NAMALWA (cell line): ENCODE measurements at places on chromosomes 2 and 18.

DNA sequence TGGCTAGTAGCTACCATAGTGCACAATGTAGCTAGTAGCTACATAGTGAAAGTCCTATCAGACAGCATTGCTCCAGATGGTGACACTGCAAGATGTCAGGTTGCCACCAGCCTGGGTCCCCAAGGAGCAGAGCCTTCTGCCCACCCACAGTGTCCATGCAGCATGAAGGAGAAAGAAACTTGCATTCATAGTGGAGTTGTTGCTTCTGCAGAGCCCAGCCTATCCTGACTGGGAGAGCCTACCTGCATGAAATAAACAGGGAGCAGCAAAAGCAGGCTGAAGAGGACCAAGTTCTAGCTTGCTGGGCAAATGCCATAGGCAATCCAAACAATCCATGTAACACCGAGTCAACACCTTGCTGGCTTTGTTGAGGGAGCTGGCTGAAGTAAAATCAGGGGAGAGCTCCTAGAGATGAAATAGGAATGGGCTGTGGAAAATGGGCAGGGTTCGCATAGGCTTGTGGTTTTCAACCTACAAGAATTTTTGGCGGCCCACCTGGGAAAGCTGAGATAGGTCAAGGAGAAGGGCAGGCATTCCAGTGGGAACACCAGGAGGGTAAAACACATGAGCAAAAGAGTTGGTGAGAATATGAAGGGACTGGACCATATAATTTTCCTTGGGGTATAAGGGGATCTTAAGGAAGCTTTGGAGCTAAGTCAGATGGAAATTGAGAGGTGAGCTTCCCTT is 195.8 kb downstream of the CYP26B1 start:
- no peak for DNase-seq

DNA sequence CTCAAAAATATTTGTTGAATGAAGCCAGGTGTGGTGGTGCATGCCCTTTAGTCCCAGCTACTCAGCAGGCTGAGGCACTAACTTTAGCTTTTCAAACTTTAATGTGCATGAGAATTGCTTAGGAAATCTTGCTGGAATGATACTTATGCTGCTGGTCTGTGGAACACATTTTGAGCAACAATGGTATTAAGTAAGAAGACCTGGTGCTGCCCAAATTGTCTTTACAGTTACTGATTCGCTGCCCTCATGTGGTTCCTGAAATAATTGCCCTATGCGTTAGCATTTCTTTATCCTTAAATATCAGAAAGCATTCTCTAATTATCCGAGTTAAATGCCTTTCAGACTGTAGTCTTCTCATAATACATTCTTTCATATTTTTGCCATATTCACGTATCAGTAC is 76.0 kb upstream of the SESTD1 start:
- DNase-seq = peak; percentile 40

DNA sequence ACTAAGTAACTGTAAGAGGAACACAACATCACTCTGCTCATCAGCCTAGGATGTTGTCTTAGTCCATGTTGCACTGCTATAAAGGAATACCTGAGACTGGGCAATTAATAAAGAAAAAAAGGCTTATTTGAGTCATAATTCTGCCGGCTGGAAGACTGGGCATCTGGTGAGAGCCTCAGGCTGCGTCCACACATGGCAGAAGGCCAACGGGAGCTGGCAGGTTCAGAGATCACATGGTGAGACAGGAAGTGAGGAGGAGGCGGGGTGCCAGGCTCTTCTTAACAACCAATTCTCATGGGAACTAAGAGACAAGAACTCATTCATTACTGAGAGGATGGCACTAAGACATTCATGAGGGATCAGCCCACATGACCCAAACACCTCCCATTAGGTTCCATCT is 46.8 kb downstream of the EPG5 start:
- DNase-seq = no peak

DNA sequence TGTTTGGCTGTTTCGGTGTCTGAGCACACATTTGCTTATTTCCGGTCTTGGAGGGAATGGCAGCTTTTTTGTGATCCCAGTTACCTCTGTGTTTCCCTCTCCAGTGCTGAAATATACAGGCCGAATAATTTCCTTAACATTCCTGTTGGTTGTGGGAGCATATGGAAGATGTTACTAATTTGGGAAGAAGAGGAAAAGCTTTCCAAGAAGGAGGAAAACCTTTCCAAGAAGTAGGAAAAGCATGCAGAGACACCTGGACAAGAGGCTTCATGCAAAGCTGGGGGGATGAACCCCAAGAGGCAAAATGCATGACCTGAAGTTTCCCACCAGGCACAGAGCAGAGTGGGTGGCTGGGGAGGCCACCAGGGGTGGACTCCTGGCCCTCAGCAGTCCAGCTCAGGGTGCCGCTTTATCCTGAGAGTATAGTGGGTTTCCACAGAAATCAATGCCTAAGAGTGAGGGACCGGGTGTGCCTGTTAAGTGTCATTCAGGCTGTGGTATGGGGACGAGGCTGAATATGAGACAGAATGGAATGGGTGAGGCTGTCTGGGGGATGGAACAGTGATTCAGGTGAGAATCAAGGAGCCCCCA is 25.5 kb upstream of the GNAL start:
- DNase-seq = no peak
